ENCODE measurements at places on chromosomes 13 and 19.

DNA sequence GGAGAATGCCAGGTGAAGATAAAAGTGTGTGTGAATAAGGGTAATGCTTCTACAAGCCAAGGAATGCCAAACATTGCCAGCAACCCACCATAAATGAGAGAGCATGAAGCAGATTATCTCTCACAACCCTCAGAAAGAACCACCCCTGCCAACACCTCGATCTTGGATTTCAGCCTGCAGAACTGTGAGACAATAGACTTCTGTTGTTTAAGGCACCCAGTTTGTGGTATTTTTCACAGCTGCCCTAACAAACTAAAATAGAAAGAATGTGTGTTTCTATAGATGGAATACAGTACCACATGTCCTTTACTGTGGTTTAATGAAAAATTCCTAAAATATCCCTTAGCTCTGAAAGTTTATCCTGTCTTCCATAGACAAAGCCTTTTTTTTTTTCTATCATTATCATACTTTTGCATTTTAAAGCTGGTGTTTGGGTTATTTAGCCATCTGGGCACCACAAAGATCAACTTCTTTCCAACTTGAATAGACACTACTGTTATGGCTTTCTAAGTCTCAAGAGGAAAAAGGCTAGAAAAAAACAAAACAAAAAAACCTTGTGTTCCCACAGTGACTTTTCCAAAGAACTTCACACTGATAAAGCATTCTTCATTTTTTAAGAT, 505.6 kb downstream of the KCTD12 start:
- no peak for DNase-seq

DNA sequence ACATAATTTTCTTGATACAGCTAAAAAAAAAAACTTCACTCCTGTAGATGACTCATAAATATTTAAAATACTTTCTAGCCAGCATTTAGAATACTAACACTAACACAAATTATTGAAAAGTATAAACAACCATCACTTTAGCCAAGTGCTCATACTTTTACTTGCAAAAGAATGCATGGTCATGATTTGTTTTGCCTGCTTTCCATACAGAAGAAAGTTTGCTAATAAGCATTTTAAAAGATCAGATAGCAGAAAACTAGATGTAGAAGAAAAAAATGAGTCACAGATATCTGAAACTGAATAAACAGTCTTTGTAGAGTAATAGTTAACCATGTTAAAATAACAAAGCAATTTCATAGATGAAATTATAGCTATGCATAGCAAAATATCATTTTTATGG, 2280.4 kb upstream of the PCDH20 start:
- DNase-seq = no peak

DNA sequence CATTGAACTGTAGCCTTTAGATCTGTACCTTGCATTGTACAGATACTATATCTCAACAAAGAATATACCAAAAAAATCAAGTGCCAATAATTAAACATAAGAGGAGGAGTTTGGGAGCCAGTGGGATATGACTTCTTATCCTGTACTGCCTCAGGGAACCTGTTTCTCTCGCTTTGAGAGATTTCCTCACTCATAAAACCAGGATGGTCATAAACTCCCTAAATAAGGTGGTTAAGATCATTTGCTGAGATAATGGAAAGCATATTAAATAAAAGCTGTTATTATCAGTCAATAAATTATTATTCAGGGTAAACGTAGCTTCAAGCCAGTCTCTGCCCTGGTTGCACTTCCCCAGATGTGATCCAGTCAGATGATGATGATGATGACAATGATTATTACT, 17.0 kb downstream of the OPA3 start:
- DNase-seq = no peak

DNA sequence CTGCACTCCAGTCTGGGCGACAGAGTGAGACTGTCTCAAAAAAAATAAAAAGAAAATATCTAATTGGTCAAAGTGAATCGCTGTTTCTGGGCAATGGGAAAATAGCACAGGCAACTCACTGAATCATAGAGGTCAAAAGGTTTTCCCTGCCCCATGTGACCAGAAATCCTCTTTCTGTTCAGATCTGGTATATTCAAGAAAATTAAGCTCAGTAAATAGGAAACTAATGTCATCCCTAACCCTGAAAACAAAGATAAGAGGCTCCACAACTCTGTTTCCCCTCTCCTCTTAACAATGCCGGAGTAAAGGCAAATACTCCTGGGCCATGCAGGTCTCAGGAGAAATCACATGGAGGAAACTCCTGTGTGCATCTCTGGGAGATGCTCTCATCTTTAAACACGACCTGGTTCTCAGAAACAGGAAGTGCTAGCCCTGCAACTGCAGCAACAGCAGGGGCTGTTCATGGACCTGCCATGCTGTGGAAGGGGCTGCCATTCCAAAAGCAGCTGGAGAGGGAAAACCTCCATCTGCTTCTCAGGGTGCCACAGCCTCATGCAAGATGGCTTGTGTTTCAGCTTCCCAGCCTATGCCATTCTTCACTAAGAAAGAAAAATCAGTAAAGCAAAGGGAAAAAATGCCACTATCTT, 47.5 kb upstream of the SLC7A9 start:
- DNase-seq = no peak

DNA sequence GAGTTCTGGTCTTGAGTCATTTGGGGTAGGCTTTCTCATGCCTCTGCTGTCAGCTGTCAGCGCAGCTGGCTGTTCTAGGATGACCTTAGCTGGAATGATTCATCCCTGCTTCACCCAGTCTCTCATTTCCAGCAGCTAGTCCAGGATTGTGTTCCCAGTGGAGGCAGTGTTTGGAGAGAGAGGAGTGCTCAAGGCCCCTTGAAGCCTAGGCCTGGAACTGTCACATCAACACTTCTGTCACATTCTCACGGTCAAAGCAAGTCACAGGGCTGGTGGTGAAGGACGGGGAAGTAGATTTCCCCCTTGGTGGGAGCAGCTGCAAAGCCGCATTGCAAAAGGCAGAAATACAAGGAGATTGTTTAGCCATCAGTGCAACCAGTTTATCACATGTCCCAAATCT, 15.2 kb downstream of the TPT1 start:
- DNase-seq = no peak
